ENCODE measurements at places on chromosomes 13 and 19. TPM values are rescaled to one million over a fixed set of nuclear protein-coding genes. Genes with fewer than 3 reads are reported as not detected.

Gene CGB1
- total RNA-seq: not detected

Gene OLFM4
- total RNA-seq: not detected

Gene RAD23A
- total RNA-seq: 218 TPM

Gene TEX29
- total RNA-seq: 0.99 TPM

Gene RASIP1
- total RNA-seq: 15.0 TPM

Gene RPS5
- total RNA-seq: 1,765 TPM

Gene SIGLEC8
- not detected for total RNA-seq

DNA sequence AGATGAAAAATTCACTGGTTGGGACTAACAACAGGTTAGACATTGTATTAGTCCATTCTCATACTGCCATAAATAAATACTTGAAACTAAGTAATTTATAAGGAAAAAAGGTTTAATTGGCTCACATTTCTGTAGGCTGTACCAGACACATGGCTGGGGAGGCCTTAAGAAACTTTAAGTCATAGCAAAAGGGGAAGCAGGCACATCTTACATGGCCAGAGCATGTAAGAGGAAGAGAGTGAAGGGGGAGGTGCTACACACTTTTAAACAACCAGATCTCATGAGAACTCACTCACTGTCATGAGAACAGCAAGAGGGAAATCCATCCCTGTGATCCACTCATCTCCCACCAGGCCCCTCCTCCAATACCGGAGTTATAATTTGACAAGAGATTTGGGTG, 125.9 kb downstream of the SUCLA2 start:
- DNase-seq: no peak

GRCh38 chr13:41713405-41713804, 247.5 kb downstream of the VWA8 start:
- no peak for DNase-seq

DNA sequence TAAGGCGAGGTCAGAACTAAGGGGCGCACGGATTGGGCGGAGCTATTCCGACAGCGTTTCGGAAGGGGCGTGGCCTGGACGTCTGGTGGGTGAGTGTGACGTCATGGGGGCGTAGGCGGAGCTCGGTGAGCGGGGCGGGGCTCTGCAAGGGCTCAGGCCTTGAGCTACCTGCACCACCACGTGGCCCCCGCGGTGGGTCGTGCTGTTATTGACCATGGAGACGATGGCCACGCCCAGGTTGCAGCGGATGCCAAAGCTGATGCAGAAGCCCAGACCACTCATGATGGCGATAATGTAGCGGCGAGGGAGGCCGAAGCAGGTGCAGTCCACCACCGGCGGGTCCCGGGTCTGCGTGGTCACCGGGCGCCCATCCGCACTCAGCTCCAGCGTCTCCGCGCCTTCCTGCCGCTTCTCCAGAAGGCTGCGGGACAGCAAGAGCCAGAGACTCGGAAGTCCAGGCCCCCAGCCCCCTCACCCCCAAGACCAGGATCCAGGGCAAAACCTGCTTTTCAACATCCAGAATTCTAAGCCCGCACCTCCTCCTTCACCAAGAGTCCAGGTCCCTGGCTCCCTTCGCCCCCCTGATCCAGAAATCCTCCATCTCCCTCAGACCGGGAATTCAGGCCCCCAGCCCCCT, 4.8 kb downstream of the SLC17A7 start:
- no peak for DNase-seq

DNA sequence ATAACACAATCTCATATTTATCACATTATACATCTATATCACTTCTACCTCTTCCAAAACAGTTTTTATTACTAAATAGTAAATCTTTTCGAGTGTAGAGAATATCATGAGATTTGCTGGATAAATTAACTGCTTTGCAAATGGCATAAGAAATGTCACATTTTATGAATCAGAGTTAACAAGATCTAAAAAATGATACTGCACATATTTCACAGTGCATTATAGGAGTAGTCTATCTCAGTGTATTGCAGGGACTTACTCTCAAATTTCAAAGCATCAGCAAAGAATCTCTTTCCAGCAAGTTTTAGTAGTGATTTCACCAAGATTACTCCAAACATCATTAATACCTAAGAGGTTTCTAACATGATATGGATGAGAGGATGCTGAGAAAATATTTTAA, 687.1 kb upstream of the SLITRK1 start:
- DNase-seq: no peak

GRCh38 chr13:113144255-113144629, 14.2 kb upstream of the PROZ start:
- no peak for DNase-seq

DNA sequence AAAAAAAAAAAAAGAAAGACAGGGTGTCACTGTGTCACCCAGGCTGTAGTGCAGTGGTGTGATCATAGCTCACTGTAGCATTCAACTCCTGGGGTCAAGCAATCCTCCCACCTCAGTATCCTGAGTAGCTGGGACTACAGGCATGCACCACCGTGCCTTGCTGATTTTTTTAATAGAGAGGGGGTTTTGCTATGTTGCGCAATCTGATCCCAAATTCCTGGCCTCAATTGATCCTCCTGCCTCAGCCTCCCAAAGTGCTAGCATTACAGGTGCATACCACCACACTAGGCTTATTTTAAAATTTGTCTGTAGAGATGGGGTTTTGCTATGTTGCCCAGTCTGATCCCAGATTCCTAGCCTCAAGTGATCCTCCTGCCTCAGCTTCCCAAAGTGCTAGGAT, 159.3 kb downstream of the PTPRS start:
- DNase-seq: no peak

DNA sequence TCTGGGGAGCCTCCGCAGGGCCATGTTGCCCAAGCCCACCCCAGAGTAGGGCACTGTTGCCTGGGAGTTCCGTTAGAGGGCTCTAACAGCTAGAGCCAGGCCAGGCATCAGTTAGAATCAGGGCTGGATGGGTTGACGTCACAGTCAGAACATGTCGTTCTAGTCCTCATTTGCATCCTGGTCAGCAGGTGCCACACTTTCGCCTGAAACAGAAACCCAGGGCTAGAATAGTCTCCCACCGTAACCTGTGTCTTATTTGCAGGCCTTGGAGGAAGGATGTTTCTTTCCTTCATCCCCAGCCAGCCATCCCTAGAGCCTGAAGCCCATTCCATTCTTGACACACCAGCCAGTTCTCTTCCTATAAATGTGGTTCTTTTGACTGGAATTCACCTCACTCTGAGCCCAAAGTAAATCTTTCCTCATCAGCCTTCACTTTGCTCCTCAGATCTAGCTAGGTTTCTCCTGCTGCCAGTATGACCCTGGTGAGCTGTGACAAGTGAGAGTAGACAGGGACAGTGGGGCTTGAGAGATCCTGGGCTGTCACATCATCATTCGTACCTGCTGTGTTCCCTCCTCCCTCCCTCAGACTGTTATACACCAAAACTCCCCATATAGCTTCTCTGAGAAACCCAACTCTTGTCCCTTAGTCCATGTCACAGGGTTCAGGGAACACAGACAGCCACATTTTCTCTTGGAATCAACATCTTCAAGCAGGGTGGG, 12.2 kb upstream of the CCDC97 start:
- DNase-seq: no peak

GRCh38 chr19:12790628-12791344, 500 bp upstream of the JUNB start:
- no peak for DNase-seq

DNA sequence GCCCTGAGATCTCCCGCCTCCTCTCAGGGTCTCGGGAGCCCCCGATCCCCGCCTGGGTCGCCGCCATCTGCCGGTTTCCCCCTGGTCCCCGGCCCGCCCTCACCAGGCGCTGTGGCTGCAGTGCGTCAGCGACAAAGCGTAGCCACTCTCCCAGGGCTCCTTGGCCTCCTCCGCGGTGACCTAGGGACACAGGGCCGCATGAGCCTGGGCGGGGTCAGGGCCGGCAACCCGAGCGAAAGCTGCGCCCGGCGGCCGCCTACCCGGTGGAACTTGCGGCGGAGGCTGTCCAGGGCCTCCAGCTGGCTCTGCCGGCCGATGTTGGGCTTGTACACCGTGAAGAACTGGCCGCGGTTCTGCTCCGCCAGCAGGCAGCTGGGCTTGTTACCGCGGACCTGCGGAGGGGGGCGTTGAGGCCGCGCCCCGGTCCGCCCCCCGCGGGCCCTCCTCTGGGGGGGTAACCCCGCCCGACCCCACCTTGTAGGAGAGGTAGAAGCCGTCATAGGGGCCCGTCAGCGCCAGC, 5.3 kb downstream of the GPX4 start:
- no peak for DNase-seq

GRCh38 chr19:46232029-46232428, 2.5 kb downstream of the IGFL1 start:
- DNase-seq: no peak

- no peak for DNase-seq
Observed at GRCh38 chr13:47546391-47547225, 454.5 kb downstream of the SUCLA2 start.

- DNase-seq: no peak
Observed at GRCh38 chr19:44653343-44653742, 9.6 kb downstream of the PVR start.

DNA sequence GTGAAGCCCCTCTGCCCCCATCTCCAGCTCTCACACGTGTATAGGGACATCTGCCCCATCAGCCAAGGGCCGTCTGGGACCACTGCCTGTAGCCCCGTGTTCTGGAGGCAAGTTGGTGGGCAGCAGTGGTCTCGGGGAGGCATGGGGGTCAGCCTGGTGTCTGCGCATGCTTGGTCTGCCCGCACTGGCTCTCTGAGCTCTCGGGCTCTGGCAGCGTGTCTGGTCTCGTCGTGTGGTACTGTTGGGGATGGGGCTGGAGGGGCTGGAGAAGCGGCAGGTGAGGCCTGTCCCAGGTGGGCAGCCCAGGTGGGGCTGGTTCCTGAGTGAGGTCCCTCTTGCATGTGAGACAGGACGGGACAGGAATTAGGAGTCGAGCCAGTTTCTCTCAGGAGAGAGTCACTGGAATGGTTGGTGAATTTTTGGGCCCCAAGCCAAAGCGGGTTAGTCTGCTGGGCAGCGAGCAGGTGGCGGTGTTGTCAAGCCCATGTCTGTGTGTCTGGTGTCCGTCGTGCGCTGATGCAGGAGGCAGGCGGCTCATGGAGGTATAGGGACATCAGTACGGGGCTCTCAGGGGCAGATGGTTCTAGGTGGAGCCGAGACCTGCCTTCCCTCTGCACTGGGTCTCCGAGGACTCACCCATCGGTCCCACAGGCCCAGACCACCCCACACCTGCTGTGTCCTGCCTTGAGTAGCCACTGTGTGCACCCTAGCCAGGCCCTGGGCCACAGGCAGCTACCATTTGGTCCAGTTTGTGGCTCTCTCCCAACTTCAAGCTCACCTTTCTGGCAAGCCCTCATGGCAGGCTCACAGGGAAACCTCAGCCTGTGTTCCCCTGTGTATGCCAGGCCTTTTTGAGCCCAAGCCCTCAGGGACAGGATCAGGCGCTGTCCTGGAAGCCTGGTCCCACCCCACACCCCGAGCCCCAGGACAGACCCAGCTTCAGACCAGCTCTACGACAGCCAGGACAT, 18.2 kb downstream of the COMP start:
- no peak for DNase-seq

DNA sequence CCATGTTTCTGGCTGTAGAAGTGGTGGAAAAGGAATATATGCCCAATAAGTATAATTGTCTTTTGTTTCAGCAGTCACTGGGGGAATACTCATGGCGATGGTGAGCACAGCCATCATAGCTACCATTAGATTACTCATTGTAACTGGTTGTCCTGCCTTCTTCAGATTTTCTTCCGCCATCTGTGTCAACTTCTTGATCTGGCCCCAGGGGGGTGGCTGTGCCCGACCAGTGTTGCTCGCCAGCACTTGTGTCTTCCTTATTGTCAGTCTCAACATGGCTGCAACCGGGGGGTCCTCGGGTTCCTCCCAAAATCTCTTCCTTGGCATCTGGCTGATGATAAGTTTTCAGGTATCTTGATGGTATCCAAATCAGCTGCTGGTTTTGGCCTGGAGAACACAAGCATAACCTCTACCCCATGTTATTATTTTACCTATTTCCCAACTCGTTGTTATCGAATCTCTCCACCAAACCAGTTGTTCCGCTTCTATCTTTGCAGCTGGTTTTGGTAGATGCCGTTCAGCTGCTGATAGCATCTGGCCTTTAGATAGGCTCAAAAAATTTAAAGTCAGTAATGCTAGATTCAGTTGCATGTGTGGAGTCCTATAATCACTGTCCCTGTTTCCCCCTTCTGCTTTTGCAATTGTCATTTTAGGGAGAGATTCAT, 23.0 kb upstream of the IL17D start:
- no peak for DNase-seq

DNA sequence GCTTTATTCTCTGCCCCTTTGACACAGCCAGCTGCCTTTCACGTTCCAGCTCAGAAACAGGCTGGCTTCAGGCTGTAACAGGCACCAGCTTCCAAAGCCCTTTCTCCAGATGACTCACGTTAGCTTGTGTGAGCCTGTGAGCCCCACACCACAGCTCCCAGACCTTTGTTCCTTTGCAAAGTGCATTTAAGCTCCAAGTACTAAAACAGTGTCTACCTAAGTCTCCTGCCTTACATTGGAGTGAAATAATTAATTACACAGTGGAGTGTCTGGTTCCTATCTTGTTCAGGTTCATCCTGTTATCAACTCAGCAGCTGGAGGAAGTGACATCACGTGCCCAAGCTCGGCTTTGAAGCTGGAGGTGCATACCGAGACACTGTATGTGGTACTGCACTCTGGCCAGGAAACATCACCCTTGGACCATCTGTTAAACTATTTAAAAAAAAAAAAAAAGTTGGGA, 475.8 kb downstream of the FOXO1 start:
- no peak for DNase-seq

DNA sequence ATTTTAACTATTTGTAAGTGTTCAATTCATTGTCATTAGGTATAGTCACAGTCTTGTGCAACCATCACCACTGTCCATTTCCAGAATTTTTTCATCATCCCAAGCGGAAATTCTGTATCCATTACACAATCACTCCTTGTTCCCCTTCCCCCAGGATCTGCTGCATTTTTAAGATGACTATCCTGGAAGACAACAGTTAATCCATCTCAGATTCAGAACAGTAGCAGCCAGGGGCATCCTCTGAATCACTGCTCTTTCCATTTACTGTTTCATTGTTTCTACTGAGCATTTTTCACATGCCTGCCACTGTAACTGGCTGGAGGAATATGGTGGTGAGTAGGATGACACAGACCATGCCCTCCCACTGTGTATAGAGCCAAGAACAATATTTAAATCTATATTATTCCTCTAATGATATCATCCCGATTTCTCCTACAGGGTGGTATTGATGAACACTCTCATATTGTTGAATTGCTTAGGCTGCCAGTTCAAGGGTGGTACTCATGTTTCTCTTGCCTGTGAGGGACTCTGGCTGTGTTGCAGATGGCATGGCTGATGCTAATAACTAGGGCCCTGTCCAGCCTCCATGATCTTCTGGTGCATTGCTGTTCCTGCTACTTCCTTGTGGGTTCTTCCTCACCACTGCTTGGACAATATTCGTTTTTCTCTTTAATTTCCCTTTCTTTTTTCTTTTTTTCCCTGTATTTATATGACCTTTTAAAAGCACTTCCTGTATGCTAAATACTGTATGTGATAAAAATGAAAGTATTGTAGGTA, 59.0 kb downstream of the WDFY2 start:
- no peak for DNase-seq

Data from esophagus muscularis mucosa (tissue), 4 donors.